ENCODE measurements at places on chromosomes 5 and 9.

GRCh38 chr9:129038109-129038852 lies 1.9 kb downstream of the MIGA2 start:
- no peak for DNase-seq

DNA sequence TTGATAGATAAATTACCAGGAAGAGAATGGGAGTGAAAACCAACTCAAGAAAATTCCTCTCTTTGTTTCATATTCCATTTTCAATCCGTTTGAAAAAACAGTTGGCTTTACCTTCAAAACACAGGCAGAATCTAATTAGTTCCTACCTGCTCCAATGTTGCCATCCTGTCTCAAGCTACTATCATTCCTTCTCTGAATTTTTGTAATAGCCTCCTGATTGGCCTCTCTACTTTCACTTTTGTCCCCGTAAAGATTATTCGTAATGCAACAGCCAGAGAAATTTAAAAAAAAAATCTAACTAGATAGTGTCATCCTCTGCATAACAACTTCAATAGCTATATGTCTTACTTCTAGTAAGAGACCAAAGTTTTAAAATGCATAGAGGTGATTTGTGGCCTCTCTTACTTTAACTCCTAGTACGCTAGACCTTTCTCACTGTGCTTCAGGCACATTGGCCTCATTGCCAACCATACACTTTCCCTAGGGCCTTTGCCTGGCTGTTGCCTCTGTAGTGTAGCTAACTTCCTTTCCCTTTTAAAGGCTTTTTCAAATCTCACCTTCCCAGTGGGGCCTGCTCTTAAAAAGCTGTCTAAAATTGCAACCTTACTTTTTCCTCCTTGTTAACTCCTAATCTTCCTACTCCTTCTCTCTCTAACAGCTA lies 311.3 kb upstream of the GRIN3A start:
- peak; percentile 82 for DNase-seq

DNA sequence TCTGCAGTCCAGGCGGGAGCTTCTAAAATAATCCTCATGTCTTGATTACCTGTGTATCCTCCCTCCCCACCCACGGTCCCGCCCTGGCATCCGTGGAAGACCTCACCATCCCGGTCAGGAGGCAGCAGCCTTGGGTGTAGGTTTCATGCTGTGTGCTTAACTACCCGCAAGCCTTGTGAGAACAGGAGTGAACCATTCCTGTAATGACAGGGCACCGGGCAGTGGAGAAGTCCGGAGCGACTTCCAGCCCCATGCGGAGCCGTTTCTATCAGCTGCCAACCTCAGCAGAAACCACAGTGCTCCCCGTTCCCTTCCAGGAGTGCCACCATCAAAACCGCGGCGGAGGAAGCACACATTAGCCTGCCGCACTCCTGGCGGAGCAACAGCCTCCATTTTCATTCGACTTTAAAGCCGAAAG lies 123.5 kb upstream of the LMX1B start:
- DNase-seq: no peak

GRCh38 chr5:65271906-65272305 lies 209.8 kb downstream of the ADAMTS6 start:
- DNase-seq: no peak

GRCh38 chr9:81314490-81314889 lies 374.9 kb downstream of the TLE1 start:
- DNase-seq: no peak

GRCh38 chr5:122639864-122640263 lies 135.0 kb upstream of the SNX2 start:
- DNase-seq: no peak

- no peak for DNase-seq
Measured at GRCh38 chr5:151896031-151896691, 28.5 kb downstream of the GLRA1 start.

DNA sequence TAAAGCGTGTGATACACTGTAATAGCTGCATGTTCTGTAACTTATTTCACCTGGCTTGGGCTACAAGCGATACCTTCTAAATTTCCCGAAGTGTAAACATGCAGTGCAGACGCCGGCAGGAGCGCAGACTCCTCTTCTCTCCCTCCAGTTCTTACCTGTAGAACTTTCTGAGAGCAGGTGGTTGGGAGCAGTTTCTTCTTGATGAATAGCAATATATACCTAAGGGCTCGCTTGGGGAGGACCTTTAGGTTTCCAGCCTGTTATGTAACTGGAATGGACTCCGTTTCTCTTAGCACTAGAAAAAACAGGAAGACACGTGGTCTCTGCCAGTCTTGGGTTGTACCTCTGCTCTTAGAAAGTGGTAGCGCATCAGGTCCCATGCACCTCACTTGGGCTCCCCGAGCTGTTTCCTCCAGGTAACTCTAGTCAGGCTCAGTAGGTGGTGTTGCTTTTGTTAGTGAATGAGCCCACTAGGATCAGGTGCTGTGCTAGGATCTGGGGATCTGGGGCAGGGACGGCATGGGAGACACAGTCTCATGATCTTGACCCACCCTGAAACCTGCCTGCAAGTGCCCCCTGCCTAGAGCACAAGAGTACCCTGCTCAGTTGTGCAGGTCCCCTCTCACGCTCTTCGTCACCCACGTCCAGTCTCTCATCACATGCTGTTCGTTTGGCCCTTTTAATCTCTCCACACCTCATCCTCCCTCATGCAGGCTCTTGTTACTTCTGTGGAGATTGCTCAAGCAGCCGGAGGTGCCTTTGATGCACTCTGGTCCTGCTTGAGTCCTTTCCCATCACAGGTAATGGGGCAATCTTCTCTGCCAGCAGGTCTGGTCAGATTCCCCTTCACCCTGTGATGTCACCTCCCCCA lies 2.8 kb downstream of the TENT4A start:
- DNase-seq: no peak

DNA sequence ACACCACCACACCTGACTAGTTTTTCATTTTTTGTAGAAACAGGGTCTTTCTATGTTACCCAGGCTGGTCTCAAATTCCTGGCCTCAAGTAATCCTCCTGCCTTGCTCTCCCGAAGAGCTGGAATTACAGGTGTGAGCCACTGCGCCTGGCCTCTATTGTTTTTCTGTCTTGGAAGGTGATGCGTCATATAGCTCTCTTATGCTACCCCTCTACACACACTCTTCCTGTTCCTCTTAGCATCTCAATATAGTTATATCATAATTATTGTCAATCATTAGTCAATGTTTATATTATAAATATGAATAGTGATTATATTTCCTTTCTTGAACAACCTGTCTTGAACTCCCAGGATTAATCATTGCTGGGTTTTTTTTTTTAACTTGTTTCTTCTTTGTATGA lies 7.3 kb downstream of the PKD2L2 start:
- DNase-seq: no peak

- DNase-seq: no peak
Measured at GRCh38 chr9:138047469-138048040, 170.0 kb downstream of the CACNA1B start.

DNA sequence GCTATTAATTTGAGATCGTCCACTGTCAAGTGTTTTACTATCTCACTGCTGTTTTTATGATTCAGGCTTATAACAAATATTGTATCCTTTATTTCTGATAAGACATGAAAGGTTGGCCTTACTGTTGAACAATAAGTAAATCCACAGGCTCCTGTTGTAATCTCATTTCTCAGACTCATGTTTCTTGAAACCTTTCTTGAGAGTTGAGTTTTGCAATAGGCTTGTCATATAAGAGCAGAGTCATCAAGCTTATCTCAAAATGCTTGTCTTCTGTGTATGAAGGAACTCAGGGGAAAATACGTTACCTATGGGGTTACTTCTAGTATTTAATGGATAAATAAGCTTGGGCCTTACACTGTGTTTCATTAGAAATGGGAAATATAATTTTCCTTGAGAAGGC lies 9.2 kb upstream of the TLX3 start:
- DNase-seq: peak; percentile 51

- DNase-seq: no peak
Measured at GRCh38 chr5:113508756-113509155, 4.7 kb upstream of the YTHDC2 start.

DNA sequence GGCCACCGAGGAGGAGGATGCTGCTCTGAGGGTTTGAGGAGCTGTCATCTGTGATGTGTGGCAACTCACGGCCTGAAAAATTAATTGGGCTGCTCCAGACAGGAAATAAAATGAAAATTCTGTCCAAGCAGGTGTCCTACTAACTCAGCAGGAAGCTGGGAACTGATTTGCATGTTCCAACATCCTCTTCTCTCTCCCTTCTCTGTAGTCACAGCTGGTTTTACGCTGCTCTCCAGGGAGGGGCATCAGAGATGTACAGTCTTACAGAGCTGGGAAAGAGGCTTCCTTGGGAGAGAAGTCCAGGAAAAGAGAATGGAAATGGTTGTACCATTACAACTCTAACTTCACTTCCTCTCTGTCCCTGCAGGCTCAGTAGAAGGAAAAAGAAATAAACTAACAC lies 24.2 kb upstream of the SIL1 start:
- no peak for DNase-seq

GRCh38 chr9:17905781-17906175 lies 326.9 kb downstream of the SH3GL2 start:
- DNase-seq: no peak

DNA sequence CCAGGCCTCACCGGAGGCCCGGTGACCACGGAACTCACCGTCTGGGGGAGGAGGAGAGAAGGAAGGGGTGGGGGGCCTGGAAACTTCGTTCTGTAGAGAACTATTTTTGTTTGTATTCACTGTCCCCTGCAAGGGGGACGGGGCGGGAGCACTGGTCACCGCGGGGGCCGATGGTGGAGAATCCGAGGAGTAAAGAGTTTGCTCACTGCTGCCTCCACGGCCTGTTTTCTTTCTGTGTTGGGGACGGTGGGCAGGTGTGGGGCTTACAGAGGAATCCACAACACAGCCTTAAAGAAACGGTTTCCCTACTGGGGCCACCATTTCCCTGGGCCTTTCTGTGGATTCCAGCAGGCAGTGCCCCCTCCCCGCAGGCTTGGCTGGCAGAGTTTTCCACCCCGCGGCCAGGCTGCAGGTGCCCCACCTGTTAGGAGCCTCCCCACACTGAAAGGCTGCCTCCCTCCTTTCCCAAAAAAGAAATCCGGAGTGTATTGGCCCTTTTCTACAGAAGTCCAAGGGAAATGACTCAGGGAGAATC lies 80.8 kb downstream of the NTNG2 start:
- peak; percentile 65 for DNase-seq

Measured in OCI-M1 (cell line).